ENCODE measurements at places on chromosomes 7 and 10.

- no peak for DNase-seq
Measured at GRCh38 chr7:55731931-55732330, 130.6 kb downstream of the SEPTIN14 start.

GRCh38 chr7:4361774-4362173, 320.3 kb upstream of the FOXK1 start:
- DNase-seq = no peak

DNA sequence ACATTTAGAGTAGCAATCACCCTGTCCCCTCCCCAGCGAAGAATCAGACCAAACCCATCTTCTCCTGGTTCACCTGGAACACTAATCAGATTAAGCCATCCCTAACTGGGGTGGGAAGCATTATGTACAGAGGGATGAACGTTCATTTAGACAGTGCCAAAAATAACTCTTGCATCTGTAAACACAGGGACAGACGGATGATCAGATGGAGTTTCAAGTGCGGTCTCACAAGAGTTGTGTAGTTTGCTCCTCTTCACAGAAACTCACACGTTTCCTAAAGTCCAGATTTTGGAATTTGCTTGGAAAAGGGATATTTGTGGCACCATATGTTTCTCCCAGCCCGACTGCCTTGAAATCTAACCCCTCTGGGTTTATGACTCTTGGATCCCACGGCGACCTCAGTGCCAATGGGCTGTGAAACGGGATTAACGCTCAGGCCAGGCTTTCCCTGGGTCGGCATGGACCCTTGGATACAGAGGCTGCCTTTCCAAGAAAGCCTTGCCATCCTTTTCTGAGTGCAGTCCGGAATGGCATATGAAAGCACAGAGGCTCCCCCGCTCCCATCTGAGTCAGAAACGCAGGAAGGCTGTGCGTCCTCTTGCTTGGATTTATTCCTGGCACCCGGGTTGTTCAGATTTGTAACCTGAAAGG, 293.2 kb upstream of the HABP2 start:
- no peak for DNase-seq

GRCh38 chr10:131429942-131430341, 118.4 kb upstream of the TCERG1L start:
- no peak for DNase-seq

- DNase-seq = no peak
Measured at GRCh38 chr10:97312897-97313296, 6.2 kb upstream of the FRAT1 start.

GRCh38 chr7:135385209-135385608, 124.7 kb downstream of the CNOT4 start:
- peak; percentile 26 for DNase-seq

DNA sequence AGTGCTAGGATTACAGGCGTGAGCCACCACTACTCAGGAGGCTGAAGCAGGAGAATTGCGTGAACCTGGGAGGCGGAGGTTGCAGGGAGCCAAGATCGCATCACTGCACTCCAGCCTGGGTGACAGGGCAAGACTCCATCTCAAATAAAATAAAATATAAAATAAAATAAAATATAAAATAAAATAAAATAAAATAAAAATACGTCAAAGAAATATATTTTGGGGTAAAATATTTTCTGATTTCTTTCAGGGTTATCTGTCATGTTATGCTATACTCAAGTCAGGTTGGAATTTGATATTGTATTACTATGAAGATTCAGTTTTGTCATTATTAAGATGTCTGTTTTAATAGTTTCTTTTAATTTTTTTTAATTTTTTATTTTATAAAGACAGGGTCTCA, 99.4 kb upstream of the GHITM start:
- DNase-seq = no peak

- DNase-seq = no peak
Measured at GRCh38 chr7:24213311-24213710, 70.7 kb upstream of the NPY start.

- DNase-seq = no peak
Measured at GRCh38 chr10:44938956-44939355, 20.6 kb upstream of the RASSF4 start.

DNA sequence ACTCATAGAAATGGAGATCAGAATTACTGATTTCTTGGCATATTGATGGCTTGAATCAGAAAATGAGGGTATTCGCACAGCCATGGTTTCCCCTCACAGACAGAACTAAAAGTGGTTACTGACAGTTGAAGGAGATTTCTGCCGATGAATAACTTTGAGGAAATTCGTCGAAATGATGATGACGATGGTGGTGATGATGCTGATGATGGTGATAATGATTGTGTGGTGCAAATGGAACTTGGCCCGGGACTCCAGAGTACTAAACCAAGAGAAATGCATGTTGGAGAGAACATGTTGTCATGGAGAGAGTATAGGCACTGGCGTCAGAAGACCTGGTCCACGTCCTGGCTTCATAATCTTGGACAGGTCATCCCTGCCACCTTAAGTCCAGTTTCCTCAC, 163.2 kb downstream of the EVX1 start:
- DNase-seq = no peak

- DNase-seq = no peak
Measured at GRCh38 chr7:86913709-86914108, 145.7 kb downstream of the ELAPOR2 start.

GRCh38 chr7:84049071-84049836, 145.3 kb downstream of the SEMA3A start:
- DNase-seq = no peak

DNA sequence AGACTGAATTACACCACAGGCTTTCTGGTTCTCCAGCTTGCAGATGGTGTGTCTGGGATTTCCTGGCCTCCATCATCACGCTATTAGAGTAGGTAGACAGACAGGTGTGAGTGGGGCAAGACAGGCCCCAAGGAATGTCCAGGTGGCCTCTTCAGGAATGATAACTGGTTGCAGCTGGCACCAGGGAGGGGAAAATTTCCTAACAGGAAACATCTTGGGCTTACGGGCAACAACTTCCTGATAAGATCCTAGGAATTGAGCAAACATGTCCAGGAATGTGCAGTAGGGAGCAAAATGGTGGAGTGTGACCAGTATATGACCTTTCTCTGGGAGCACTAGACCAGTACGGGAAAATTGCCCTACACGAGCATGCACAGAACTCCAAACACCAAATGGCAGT, 11.3 kb downstream of the XRCC2 start:
- DNase-seq = no peak

DNA sequence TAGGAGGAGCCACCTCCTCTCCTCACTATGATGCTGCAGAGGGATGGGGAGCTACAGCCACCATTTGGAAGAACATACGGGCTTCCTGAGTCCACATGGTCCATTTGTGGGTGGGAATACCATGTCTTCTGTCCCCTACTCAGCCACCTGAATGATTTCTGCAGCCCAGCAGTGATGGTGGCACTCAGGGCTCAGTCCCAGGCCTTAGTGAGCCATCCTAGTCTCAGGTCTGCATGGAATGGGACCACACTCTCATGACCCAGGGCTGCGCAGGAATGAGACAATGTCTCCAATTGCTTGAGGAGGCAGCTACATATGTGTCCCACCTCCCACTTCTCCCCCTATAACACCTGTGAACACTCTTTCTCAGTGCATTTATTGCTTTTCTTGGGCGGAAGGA, 4.8 kb downstream of the SFTPA1 start:
- DNase-seq = no peak

DNA sequence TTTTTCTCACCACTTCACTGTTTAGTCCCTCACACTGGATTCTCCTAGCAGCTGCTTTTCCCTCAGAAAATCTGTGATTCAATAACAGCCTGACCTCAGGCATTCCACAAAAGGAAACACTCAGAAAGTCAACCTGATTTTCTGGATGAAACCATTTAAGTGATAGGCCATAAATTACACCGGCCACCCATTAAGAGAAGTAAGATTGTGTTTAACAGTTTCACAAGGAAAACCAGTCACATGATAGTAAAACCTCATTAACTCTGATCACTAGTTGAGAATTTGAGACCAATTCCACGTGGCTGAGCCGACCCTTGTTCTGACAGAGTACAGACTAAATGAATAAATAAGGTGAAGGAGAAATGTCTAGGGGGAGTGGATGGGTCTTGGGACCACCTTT, 7.7 kb downstream of the GRM8 start:
- DNase-seq = no peak

DNA sequence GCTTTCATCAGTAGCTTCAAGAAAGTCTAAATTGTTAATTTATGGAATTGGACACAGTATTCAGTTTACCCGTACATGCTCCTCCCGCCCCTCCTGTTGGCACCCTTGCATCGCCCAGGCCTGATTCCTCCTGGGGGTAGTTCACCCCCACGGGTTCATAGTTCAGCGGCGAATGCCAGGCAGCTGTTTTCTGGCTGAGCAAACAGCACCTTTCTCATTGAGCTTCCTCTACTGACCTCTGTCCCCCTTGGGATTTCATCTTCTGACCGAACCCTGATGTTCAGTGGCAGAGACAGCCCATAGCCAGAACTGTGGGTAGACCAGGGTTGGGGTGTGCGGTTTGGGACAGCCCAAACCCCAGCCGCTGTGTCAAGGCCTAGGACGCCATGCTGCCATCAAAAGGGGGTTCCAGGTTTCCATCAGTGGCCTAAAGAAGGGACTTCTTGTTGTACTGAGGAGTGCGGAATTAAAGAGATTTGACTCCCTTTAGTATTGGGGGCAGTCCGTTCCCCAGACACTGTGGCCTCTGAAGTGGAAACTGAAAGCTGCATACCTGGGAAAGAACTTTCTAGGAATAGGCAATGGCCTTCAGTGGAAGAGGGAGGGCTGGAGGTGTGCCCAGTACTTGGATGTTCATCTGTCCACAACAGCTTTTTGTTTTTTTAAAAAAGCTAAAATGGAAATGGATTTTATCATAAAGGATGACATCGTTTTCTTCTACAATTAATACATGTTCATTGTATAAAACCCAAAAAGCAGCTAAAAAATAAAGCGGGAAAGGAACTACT, 19.0 kb downstream of the MDH2 start:
- no peak for DNase-seq

DNA sequence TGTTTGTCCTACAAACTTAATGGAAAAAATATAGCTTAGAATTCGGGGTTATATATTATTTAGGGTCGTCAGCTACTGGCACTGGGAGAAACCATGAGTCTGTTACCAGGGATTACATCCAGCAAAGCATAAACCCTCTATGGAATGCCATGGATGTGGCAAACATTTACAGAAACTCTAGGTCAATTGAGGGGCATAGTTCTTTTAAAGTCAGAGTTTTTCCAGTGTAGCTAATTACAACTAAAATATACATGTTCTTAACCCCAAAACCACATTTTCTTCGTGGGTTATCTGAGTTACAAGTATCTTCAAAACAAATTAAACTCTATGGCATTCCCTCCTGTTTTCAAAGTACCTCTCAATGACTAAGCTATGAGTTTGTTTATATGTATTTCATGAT, 99.3 kb upstream of the THSD7A start:
- DNase-seq = no peak

DNA sequence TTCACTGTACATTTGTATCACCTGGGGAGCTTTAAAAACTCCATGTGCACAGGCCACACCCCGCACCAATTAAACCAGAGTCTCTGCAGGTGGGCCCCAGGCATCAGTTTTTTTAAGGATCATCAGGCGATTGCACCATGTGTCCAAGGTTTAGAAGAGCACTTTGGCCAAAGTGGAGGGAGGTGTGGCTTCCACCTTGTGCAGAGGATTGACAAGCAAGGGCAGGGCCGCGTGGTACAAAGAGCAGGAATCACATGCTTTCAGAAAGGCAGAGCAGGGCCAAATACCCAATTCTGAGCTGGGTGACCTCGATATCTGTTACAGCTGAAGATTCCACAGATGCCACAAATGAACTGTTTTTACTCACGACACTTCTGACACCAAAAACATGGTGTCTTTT, 52.4 kb downstream of the NOC3L start:
- DNase-seq = no peak

GRCh38 chr10:68829521-68829920, 2.2 kb downstream of the STOX1 start:
- no peak for DNase-seq

DNA sequence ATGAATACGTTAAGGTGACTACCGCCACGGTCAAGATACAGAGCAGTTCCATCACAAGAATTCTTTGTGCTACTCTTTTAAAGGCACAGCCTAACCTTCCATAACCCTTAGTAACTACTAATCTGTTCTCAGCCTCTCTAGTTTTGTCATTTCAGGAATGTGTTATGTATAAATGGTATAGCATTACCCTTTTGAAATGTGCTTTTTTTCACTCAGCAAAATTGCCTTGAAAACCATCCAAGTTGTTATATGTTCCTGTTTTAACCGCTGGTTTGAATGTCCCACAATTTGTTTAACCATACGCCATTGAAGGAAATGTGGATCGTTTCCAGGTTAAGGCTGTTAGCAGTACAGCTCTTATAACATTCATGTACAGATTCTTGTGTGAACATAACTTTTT, 32.0 kb downstream of the WAC start:
- peak; percentile 11 for DNase-seq

- DNase-seq = no peak
Measured at GRCh38 chr10:103932271-103932670, 14.3 kb upstream of the STN1 start.

DNA sequence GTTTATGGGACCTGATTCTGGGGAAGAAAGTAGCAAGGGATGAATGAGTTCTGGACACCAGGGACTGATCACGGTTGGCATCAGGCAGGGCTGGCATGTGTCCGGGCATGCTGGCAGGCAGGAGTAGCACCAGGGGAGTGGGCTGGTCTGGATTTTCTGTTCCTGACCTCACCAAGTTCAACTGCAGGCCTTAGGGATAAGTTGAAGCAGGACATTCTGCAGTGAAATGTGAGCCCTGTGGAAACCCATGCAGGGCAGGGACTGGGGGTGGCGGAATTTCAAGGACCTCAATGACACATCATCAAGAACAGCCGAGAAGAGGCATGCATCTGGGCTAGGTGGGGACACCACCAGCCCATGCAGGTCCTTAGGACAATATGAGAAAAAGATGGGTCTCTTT, 80.2 kb upstream of the ADAM12 start:
- no peak for DNase-seq

GRCh38 chr10:33001908-33002492, 44.0 kb upstream of the ITGB1 start:
- DNase-seq = peak; percentile 49

- peak; percentile 8 for DNase-seq
Measured at GRCh38 chr7:88586219-88586618, 173.3 kb upstream of the ZNF804B start.

Measured in suppressor macrophage (primary cell).